ENCODE measurements at places on chromosomes 1 and 21.

DNA sequence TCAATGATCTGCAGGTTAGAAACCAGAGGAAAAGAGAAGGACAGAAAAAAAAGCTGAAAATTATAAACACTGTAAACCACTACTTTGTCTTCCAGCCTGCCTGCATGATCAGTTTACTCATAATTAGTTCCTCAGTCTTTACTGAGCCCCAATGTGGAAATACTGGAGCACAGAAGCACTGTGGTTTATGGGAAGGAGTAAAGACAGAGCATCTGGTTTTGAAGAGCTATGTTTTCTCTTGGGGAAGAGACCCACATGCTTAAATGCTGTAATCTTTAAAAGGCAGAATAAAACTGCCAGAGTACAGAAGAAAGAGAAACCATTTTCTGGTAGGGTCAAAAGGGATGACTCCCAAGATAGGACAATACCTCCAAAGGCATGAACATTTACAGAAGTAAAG, 159.0 kb upstream of the ZNHIT6 start:
- no peak for DNase-seq

DNA sequence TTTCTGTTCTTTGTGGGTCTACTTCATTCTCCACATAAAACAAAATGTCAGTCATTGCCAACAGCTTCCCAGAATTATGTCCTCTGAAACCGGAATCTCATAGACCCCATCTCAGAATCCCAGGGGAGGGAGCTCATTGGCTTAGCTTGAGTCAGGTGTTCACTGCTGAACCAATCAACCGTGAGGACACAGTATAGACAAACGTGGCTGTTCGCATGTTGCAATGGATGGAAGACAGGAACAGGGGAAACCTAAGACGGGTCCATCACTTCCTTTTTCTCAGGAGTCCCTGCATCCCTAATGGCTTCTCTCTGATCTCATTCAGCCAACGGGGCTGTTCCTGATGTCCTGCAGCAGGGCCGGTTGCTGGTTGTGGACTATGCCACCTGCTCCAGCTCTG, 9.1 kb downstream of the CELA2A start:
- DNase-seq: no peak

- no peak for DNase-seq
Measured at GRCh38 chr1:61135291-61135690, 52.9 kb downstream of the NFIA start.

DNA sequence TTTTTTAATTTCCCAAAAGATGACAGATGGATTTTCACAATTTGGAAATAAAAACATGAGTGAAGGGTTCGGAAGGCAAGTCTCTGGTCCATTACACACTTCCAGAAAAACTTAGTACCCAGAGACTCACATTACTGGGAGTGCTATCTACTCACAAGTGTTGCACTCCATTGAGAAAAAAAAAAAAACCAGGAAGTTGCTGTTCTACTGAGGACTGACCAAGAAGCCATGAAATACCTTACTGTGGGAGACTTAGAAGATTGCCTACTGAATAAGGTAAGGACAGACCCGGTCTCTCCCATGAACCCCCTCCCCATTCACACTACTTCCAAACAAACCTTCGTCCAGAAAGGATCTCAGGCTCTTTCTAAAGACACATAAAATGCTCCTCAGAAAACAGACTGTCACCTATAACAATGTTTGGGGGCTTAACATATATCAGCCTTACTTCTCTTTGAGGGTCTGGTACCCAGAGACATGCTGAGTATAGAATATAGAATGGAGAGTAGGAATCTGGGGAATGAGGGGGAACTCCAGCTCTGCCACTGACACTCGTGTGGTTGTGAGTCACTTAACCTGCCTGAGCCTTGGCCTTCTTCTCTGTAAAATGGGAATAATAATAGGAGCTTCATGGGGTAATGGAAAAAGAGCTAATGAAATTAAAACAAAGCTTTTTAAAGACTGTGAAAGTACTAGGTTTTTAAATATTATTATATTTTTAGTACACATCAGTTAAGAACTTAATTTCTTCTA, 1.4 kb downstream of the MAB21L3 start:
- DNase-seq: no peak

DNA sequence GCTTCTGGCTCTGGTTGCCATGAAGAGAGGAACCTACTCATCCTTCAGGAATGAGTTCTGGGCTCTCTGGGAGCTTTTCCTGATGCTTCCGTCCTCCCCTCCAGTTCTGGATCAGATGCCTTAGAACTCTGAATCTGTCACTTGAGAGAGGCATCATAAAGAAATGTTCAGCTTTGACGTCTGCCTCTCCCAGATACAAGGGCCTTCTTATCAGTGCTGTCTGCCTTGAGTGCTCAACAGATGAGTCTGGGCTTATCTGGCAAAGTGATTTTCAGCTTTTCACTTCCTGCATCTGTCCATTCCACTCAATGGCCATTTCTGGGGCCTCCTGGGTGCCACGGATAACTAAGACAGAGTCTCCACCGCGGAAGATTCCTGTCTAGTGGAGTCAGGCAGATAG, 12.3 kb upstream of the OTUD3 start:
- no peak for DNase-seq

- peak; percentile 29 for DNase-seq
Measured at GRCh38 chr1:245915406-245915805, 591.7 kb downstream of the SMYD3 start.
